ENCODE measurements at places on chromosomes 1 and 21.

- no peak for DNase-seq
Observed at GRCh38 chr1:243950166-243950565, 100.1 kb upstream of the AKT3 start.

DNA sequence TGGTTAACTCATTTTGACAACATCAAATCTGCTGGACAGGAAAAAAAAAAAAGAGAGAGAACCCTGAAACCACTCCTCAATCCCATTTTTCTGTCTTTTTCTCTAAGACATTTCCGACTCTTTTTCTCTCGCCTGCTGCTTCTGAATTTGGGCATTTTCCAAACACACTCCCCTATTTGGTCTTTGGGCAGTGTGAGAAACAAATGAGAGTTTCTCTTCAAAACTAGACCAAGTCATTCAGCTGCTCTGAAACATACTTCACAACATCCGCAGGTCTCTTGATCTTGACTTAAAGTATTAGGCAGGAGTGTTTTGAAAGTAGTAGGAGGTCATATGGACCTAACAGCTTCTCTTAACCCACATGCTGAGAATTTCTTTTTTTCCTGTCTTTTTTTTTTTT, 364.8 kb upstream of the ESRRG start:
- no peak for DNase-seq

- DNase-seq = no peak
Observed at GRCh38 chr1:228371741-228372182, 34.9 kb downstream of the TRIM11 start.

DNA sequence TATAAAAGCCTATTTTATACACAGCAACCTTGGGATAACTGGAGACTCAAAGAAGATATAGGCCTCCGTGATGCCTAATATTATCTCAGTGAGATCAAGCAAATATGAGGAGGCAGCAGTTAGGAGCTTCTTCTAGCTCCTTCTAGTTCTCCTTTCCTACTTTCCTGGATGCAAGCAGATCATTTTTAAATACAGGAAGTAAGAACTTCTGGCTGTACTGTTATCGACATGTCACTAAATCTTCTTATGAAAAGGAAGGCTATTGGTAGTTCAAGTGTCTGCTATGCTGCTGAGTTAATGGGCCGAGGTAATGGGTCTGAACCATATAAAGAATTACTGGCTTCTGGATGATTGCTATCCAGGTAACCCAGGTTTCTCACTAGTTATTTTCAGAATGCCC, 15.9 kb downstream of the HSPA13 start:
- no peak for DNase-seq

GRCh38 chr1:241706967-241707366, 54.9 kb downstream of the WDR64 start:
- DNase-seq = no peak

All from stimulated activated CD8-positive, alpha-beta memory T cell treated with anti-CD3 and anti-CD28 coated beads, Interleukin-15, amount 100 ng/mL, for 48 hours (primary cell).